ENCODE measurements at places on chromosomes 16 and 17.

DNA sequence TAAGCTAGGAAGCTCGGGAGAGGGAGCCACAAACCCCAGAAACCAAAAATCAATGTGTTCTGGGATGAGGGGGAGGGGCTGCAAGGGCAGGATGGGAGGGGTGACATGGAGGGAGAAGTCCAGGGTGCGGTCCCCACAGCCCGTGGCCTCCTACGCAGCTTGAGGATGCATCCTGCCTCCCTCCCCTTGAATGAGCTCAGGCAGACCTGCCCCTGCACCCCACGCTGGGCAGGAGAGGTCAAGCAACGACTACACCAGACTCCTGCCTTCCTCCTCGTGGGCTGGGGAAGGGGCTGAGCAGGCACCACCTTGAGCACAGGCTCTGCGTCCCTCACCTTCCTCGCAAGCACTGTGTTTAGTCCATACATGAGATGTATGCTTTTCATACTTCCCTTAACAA lies 3.9 kb downstream of the ANKRD13B start:
- DNase-seq = no peak

DNA sequence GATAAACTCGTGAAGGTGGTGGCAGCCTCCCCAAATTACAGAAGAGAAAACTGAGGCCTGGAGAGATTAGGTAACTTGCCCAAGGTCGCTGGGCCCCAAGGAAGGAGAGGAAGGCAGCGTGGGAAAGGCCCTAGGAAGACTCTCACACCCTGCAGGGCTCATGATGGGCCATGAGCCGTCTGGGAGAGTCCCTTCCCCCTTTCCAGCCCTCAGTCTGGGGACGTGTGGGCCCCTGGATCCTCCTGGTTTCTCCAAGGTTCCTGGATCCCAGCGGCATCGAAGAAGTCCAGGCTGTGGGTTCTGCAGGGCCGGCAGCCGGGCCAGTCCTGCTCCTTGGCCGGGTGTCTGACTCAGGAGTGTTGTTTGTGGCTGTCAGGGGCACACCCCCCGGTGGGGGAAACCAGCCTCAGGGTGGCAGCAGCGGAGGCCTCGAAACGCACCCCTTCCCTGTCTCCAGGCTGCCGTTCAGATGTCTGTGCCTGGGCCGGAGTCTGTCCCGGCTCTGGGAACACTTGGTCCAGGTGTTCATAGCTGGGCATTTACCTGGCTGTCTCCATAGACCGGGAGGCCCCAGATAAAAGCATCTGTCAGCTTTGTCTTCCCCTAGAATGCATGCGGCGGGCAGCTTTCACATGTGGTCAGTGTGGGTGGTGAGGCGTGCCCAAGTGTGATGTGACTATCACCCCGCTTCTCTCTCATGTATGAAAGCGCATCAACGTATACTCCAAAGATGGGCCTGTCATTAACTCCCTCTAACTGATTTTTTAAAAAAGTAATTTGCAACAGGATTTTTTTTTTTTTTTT lies 3.7 kb upstream of the RAP1GAP2 start:
- DNase-seq = no peak

DNA sequence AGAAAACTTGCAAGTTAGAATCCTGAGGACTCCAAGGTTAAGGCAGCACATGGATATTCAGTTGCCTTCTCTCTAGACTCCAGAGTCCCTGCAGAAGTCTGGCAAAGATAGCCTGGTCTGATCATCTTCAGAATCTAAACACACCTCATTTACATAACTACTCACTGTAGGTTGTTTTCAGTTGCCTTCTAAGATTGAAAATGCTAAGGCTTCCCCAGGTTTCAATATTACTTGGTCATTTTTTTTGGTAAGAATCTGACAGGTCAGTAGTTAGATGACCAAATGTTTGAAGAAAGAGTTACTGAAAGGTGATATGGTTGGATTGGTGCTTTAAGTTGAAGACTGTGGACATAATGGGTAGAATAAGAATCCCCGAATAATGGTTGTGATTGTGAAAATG lies 205.4 kb upstream of the KCNJ16 start:
- DNase-seq = no peak

DNA sequence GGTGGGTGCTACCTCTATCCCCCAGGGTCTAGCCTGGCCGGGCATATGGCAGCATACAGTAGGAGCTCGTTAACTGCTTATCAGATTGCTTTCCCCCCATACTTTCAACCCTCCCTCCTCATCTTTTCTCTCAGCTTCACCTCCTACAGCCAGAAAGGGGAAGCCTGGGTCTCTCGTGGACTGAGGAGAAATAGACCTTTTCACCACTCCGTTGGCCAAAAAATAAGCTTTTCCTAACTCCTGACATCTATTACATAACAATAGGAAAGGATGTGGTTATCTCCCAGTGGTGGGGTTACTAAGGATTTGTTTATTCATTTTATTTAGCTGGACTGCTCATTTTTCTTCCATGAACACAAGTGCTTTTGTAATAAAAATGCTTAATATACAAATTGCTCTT lies 9.0 kb upstream of the CXCL16 start:
- no peak for DNase-seq

GRCh38 chr16:11618107-11618717 lies 31.5 kb upstream of the LITAF start:
- no peak for DNase-seq

GRCh38 chr17:9120471-9120870 lies 99.2 kb downstream of the NTN1 start:
- DNase-seq = no peak

DNA sequence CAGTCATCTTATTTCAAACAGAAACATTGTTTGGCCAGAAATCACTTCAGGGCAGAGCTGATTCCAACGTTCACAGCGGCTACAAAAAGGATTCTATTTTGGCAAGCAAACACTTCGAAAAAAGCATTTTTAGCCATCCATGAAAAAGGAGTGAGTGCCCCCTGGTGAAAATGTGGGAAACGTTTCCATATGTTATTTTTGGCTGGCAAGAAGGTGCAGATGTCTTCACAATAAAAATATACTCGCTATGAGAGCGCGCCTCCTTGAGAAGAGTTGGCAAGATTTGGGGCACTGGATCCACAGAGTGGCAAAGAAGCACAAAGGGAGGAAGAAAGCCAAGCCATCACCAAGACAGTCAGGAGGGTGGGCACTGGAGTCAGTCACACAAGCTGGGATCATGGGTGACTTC lies 191.1 kb downstream of the CHD9NB start:
- peak; percentile 53 for DNase-seq

DNA sequence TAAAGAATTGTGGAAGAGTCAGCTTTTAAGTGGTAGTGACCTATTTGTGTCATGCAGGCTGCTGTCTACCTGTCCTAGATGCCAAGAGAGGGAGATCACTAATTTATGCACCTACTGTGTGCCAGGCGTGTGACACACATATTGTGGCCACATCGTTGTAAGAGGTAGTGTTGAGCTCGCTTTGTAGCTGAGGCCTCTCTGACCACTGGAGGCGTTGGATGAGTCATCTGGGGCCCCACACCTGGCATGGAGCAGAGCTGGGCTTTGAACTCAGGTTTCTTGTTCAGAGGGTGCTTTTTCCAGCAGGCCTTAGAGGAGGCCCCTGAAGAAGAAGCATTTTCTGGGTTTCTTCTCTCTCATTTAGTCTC lies 52.3 kb upstream of the LGALS9 start:
- no peak for DNase-seq

- DNase-seq = no peak
These were observed 15.9 kb downstream of the FLOT2 start for GRCh38 chr17:28881533-28882056.

GRCh38 chr17:61400066-61400716 lies 548 bp downstream of the TBX2 start:
- DNase-seq = no peak

DNA sequence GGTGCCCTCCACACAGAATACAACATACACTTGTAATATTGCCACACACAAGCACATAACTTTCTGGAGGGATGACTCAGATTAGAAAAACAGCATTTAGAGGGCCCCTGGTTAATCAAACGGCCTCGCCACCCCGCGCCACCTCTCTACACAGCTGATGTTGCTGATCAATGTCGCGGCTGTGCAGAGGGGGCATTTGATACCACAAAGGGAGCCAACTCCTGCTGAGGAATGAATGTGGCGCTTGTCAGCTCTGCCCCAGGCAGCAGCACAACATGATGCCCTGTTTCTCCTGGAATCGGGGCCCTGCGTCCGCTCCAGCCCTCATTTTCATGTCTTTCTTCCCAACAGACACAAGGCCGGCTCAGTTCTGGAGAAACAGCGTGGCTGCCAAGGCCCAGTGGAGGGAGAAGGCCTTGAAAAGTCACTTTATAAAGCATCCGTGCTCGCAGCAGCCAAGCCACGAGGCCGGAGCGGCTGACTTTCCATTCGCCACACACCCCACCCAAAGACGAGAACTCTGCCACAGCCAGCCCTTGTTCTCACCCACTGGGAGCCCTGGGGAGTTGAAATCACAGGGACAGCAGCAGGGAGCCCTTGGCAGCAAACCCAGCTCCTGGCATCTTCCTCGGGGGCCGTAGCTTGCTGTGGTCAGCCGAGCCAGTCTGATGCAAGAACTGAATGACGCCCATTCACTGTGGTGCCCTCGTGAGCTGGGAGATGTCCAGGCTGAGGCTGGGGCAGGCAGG lies 65.6 kb downstream of the XYLT1 start:
- DNase-seq = no peak

GRCh38 chr17:79440251-79440650 lies 170.6 kb downstream of the RBFOX3 start:
- no peak for DNase-seq

DNA sequence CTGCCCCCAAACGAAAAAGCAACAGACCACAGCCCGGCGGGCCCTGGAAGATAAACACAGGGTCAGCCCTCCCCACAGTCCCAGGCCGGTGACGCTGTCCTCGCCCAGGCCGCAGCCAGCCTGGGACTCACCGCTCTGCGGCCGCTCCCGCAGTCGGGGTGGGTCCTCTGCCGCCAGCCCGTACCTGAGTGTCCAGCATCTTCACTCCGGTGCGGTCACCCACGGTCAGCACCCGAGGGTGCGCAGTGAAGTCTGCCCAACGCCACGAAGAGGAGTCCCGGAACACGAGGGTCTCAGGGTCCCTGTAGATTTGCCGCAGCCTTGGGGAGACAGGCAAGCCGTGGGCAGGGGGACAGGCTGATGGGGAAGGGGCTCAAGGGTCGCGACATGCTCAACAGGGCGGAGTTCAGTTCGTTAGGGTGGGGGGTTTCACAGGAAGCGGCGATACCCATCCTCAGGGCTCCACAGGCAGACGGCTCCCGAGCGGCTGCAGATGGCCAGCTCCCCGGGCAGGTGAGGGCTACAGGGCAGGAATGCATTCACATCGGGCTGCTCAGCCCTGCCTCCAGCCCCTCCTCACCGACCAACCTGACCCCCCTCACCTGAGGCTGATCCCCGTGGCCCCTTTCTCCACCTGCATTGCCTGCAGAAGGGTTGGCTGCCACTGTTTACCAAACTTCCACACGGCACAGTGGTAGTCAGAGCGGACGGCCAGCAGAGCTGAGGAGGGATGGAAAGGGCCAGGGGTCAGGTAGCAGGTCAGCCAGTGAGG lies 5.5 kb downstream of the TAF1C start:
- no peak for DNase-seq

- no peak for DNase-seq
These were observed 26.4 kb downstream of the ARHGAP44 start for GRCh38 chr17:12815642-12816141.

DNA sequence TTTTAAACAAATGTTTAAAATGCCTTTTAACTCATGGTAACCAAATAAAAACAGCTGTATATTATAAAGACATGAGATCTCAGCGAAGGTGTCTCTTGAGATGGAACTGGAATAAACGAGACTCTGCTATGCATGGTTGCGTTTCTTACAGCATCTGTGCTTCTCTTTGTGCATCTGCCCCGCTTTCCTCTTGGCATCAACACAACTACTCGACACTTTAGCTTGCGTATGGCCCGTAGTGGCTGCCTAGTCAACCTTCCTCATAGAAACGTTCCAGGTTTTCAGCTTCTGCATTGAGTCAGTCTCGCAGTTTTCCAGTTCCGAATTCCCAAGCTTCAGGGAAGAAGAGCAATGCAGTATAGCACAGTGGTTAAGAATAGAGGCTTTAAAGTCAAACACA lies 214.9 kb downstream of the CEP112 start:
- DNase-seq = no peak

DNA sequence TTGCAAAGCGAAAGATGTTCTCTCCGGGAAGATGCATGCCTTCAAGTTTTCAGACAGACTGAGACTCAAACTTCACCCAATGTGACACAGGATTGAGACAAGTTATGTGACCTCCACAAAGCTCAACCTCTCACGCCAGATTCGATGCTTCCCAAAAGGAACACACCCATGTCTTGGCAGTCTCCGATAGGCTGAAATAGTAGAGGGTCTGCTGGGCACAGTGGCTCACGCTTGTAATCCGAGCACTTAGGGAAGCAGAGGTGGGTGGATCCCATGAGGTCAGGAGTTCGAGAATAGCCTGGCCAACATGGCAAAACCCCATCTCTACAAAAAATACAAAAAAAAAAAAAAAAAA lies 22.1 kb downstream of the ZFHX3 start:
- no peak for DNase-seq

GRCh38 chr17:37736428-37736827 lies 8.4 kb downstream of the HNF1B start:
- DNase-seq = no peak

GRCh38 chr16:57639172-57639887 lies 10.9 kb downstream of the ADGRG1 start:
- DNase-seq = peak; percentile 85

DNA sequence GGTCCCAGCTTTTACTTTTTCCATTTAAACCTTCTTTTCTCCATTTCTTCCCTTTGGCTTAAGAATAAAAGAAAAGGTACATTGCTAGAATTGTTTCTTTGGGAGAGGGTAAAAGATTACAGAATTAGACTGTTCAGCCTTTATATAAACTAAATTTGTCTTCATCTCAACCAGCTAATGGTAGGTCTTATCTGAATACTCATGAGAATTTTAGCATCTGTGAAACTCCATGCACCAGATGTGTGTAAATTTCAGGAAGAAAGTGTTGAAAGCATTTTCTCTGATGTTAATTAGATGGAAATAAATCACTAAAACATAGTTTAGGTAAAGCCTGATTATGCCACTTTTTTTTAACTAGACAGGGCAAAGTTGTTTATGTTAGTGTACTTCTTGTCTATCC lies 24.9 kb downstream of the NQO1 start:
- DNase-seq = no peak

- DNase-seq = no peak
These were observed 9.3 kb downstream of the DPEP2 start for GRCh38 chr16:67990018-67990386.

DNA sequence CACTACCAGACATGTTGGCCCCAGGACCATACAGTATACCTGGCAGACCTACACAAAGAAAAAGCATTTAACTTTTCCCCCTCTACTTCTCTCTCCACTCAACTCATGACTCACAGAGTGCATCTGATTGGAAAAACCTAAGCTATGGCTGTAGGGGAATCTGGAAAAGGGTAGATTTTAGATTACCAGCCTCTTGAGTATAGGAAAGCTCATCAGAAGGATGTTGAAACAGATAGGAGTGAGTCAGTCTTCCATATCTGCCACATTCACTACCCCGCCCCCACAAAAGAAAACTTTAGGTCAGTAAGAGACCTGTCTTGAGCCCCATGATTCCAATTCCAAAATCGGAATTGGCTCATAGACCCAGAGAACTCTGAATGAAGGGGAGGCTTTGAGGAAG lies 12.3 kb downstream of the KRT9 start:
- no peak for DNase-seq
